AG04450 (cell line): ENCODE measurements at places on chromosomes 3 and 15. TPM values are rescaled to one million over a fixed set of nuclear protein-coding genes. Genes with fewer than 3 reads are reported as not detected.

DNA sequence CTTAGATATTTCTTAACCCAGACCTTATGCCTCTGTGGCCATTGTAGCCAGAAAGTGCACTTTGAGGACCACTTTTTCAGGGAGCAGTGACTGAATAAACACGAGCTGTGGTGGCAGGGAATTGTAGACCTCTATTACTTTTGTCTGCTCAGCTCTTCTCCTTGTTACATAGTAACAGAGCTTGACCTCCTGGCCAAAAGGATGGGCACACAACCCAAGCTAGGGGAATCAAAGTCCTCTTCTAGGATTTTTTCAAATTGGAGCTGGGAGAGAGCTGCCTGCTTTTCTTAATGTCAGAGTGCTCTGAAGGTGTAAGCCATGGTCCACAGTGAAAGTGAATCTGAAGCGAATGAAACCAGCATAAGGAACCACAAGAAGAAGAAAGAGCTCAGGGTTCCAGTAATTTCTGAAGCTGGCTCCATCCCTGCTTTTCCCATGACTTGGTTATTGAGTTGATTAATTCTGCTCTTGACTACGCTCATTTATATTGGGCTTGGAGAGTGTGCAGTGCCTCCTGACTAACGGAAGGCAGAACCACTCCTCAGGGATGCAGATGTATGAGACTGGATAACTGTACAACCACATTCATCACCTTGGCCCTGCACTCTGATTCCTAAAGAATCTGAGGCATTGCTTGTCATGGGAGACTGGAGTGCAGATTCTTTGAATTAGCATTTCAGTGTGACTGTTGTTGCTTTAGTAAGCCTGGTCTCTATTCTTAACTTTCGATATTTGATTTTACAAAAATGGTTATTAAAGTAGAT is 60.9 kb downstream of the TLNRD1 start:
- no peak for DNase-seq

DNA sequence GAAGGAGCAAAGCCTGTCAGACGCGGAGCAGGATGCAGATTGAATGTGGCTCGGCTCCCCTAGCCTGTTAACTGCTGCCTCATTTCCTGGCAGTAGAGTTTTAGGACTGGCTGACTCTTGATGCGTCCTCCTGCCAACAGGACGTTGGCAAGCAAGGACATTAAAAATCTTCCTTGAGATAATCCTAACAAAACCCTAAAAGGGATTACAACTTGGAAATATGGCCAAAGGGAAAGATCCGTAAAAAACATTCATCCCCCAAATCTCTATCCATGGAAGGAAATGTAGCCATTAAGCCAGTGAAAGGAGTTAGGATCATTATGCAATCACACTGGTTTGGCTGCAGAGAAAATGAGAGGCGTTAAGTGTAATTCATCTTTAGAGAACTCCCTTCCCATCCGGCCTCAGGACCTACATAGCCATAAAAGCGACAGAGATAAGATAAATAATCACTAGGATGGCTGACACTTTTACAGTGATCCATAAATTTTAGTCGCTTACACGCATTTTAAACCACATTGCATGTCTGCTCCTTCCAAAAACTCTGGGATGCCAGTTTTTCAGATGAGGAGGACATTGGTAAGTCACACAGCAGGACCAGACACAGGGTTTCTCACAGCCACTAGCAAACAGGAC is 44.5 kb upstream of the C3orf80 start:
- no peak for DNase-seq

- DNase-seq, result no peak
These were observed 391.5 kb downstream of the RAP2B start for GRCh38 chr3:153553605-153553945.

SLC28A1 gene
- polyA plus RNA-seq, result not detected in 2 replicates

DNA sequence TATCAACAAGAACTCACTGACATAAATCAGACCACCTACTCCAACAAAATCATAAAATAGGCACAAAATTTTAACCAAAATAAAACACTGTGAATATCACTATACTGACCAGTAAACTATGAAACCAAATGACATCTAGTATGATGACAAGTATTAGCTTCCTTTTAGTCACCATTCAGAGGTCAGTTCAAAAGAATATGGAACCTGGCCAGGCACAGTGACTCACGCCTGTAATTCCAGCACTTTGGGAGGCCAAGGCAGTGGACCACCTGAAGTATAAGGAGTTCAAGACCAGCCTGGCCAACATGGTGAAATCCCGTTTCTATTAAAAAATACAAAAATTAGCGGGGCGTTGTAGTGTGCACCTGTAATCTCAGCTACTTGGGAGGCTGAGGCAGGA is 65.8 kb downstream of the SMARCC1 start:
- no peak for DNase-seq

GRCh38 chr3:14577897-14578296 is 37.8 kb upstream of the GRIP2 start:
- no peak for DNase-seq

CCR8 gene
- polyA plus RNA-seq, result not detected in 2 replicates

- DNase-seq, result no peak
These were observed 817 bp downstream of the CLK3 start for GRCh38 chr15:74616366-74616939.

- no peak for DNase-seq
These were observed 8.6 kb downstream of the IGDCC3 start for GRCh38 chr15:65369212-65369547.

GOLGA6B gene
- polyA plus RNA-seq, result not detected in 2 replicates

- DNase-seq, result no peak
These were observed 543.5 kb downstream of the CADM2 start for GRCh38 chr3:85502148-85502875.

DNA sequence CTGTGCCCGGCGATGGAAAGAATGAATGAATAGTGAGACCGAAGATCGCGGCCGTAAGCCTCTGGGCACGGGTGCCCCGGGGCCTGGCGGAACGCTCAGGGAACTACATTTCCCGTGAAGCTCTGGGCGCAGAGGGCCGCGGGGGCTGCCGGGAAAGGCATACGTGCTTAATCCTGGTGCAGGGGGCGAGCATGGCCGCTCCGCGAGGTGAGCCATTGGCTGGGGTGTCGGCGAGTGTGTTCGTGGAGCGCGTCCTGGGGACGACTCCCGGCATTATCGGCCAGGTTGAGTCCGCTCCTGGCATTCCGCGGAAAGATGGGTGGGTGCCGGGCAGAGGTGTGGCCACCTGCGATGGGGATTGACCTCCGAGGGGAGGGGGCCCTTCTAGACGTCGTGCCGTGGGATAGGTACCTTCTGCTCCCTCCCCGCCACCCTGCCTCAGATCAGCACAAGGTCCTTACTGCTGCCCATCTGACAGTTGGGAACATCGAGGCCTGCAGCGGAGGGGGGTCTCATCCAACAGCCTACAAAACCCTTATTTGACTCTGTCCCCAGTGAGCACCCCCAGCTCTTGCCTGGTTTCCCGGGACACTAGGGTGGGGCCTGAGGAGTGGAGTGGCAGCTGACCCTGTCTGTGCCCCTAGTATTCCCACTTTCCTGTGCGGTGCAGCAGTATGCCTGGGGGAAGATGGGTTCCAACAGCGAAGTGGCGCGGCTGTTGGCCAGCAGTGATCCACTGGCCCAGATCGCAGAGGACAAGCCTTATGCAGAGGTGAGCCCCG is at the start of gene MPI:
Gene MPI (plus strand): TSS at position 160 of the 782 bp plus-strand sequence. CDS start 32 bp downstream, at position 192.
- peak; percentile 30 for DNase-seq

DNA sequence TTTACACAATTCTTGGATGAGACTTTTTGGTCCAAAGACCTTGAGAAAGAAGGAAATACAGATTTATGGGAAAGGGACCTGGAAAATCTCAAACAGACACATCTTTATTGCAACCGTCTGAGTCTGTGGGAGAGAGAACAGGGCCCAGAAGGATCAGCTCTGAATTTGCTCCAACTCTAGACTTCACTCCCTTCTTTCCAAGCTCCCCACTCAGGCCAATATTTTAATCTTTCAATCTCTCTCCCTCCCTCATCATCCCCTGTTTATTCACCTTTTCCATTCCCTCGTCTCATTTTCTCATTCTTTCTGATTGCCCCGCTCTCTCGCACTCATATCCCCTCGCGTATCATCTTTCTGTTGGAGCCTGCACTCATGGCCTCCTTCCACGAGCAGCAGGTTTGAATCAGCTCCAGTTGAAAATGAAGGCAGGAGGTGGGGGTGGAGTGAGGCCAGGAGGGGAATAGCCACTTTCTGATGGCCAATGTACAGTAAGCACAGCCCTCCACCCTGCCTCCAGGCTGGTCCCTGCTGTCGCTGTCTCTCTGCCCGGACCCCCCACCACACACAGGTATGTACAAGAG is 63.6 kb upstream of the BOC start:
- DNase-seq, result no peak

DNA sequence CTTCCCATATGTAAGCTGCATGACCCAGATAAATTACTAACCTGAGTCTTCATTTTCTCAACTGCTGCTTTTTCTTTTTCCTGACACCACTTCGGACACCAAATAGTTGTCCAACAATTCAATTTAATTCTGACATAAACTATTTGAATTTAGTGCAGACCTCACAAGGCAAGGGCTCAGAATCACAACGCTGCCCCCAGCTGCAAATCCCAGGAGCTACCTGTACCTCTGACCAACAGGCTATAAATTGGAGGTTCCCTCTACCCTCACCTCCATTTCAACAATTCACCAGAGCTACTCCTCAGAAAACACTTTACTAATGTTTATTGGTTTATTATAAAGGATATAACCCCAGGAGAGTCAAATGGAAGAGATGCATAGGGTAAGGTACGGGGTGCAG is 737.6 kb downstream of the NTRK3 start:
- no peak for DNase-seq

DNA sequence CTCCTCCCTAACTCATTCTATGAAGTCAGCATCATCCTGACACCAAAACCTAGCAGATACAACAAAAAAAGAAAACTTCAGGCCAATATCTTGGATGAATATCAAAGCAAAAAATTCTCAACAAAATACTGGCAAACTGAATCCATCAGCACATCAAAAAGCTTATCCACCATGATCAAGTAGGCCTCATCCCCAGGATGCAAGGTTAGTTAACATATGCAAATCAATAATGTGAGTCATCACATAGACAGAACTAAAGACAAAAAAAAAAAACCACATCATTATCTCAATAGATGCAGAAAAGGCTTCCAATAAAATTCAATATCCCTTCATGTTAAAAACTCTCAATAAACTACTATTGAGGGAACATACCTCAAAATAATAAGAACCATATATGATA is 306.8 kb upstream of the TMC3 start:
- no peak for DNase-seq

DNA sequence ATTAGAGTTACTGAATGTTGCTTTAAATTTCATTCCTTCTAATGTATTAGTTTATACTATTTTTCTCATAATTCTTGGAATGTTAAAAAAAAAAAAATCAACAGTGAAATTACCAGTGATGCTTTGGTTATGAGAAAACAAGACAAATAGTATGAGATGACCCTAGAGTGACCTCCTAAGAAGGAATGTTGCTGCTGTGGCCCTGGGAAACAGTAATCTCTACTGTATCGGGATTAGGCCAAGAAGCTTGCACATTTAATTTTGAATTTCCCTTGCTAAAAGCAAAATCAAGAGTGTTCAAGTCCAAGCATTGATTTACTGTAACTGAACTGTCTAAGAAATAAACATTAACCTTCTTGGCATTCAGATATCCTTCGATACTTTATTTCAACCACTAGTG is 18.1 kb downstream of the TOPBP1 start:
- DNase-seq, result no peak

SAMMSON gene
- polyA plus RNA-seq, result not detected in 2 replicates

DNA sequence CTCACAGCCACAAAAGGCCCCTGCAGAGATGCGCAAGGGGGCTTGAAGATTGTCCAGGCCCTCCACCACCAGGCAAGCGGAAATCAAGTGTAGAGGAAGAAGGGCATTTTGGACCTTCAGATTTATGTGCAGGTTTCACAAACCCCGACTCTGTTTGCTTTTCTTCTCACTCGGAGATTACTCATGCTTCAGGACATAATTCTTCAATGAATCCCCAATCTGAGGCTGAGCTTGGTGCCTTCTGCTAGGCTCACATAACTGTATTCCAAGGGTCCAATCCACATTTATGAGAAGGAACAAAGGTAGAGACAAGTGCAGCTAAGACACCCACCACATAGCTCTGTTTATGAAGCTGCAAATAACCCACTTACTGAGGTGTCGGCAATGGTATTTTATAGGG is 50.6 kb upstream of the NMNAT3 start:
- no peak for DNase-seq

RBP2 gene
- polyA plus RNA-seq, result not detected in 2 replicates

CPNE9 gene
- polyA plus RNA-seq, result not detected in 2 replicates

RAB27A gene
- polyA plus RNA-seq, result 26.2 and 34.8 TPM in 2 replicates

DNA sequence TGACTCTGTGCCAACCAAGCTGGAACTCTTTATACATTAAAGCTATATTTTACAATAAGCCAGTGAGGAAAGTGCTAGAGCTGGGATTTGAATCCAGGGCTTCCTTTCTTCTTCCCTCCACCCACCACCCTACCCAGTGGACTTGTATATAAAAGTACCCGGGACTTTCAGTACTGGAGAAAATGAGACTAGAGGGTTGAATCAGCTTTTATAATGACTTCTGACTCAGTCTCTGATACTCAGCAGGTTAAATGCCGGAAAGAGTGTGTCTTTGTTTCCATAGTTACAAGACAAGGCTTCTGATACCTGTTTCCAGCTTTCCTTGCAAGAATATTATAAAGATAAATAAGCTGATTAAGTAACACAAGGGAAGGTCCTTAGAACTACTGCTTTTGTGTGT is 80.9 kb downstream of the FRMD4B start:
- DNase-seq, result no peak

DNA sequence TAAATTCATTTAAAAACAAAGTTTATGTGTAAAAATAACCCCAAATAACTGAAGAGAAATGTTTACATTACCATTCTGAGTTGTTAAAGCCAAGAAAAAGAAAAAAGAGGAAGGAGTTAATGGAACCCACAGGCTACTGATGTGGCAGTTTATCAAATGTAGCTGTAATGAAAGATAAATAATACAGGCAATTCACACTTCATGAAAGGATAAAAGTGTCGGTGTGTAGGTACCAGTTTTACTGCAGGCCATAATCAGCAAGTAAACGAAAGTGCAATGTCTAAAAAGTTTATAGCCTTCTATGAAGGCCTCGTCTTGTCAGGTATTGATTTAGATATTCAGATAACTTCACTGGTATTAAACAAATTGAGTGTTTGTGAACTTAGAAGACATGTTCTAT is 164.6 kb downstream of the DPH6 start:
- DNase-seq, result no peak

GRCh38 chr15:72919936-72920465 is 132.3 kb upstream of the NEO1 start:
- DNase-seq, result no peak

DNA sequence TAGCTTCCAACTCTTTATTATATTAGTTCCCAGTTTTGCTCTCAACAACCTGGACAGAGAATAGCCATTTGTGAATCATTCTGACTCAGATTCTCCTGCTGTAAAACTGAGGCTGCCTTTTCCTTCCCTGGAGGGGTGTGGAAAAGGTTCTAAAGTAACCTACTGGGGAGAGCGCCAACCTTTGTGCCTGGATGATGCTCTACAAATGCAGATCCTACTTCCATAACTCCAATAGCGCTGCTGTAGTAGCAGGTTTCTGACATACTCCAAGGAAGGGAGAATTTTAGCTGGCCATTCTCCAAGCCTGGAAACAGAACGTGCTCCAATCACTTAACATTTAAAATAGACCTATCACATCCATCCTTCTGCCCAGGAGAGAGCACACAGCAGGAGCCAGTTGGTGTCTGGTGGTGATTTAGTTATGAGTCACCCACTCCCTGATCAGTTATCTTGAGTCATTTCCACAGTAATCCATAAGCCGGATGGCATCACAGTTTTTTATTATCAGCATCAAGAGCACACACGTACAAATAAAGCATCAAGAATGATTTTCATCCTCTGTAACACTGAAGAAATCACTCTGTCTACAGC is 38.3 kb downstream of the MYH15 start:
- DNase-seq, result peak; percentile 74
